Smooth muscle cell of the brain vasculature (primary cell): ENCODE measurements at places on chromosomes 3 and 15.

DNA sequence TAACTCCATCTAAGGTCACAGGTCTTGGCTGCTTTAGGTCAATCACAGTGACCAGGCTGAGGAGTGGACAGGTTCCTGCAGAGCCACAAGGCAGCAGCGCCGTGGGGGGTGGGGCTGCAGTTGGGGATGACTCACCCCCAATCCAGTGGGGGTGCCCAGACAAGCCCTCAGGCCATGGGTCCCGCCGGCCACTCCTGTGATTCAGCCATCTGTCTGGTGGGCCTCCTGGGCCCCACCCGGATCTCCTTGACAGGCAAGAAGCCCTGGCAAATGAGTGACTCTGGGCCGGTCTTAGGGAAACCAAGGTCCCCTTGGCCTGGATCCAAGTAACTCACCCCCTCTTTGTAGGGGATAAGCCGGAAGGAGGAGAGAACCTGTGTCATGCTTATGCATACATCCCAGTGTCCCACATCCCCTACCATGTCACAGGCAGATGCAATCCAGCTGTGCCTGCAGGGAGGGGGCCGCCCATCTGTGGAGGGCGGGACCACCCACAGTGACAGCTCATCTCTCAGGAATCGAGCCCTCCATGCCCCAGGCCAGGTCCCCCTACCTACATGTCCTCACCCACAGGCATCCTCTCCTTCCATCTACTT is 495 bp upstream of the COL7A1 start:
- DNase-seq: peak; percentile 95

- DNase-seq: no peak
These were observed 681.1 kb upstream of the CADM2 start for GRCh38 chr3:84277562-84278224.

DNA sequence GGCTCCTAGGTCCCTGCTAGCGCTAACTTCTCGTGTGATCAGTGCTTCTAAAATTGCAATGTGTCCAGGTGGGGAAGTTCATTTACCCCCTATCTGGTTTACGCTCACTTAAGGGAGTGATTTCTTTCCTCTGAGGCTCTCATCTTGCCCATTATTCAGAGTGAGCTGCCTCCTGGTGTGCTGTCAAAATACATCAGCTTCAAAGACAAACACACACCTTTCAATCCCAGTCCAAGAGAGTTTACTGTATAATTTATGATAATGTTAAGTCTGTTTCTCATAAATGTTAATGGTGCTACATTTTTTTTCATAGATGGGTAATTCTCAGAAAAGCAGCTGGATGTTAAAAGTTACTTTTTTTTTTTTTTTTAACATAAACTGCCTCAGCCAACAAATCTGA is 112.3 kb downstream of the RORA start:
- DNase-seq: no peak

- DNase-seq: no peak
These were observed 1.7 kb downstream of the LRRC2 start for GRCh38 chr3:46564190-46565021.

GRCh38 chr3:125257536-125257935 is 45.0 kb upstream of the SLC12A8 start:
- no peak for DNase-seq

DNA sequence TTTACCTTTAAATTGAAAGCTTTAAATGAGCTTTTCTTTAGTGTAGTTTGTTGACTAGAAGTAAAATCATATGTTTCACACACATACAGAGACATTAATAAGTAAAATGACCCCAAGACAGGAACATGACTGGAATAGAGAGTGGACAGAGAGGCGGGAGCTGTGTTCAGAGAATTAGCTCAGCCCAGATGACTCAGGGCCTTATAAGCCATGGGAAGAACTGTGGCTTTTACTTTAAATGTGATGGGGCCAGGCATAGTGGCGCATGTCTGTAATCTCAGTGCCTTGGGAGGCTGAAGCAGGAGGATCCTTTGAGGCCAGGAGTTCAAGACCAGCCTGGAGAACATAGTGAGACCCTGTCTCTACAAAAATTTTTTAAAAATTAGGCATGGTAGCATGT is 26.7 kb downstream of the SACM1L start:
- DNase-seq: no peak

DNA sequence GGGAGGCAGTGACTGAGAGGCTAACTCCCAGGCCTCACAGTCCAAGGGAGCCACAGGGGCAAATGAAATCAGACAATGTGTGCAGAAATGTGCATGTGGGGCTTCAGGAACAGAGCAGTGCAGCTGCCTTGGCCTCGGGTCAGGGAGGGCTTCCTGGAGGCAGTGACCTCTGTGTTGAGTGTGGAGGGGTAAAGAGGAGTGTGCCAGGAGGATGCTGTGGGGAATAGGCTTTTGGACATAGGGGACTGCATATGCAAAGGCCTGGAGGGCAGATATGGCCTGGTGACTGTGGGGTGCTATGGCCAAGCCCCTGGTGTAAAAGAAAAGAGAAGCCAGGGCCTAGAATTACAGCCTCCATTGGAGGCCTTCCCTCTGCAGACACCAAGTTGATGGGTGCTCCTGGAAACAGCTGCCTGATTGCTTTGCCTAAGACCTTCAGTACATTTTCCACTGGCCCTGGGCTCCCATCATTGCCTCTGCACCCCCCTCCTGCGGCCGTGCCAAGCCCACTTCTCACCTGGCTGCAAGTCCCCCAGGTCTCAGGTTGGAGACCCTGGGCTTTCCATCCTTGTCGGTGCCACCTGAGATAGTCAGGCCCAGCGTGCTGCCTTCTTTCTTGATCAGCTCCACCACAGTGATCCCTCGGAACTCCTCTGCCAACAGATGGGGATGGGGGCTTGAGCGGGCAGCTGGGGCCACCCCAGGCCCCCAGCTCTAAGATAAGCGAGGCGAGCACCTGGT is 15.1 kb downstream of the GRIP2 start:
- no peak for DNase-seq

DNA sequence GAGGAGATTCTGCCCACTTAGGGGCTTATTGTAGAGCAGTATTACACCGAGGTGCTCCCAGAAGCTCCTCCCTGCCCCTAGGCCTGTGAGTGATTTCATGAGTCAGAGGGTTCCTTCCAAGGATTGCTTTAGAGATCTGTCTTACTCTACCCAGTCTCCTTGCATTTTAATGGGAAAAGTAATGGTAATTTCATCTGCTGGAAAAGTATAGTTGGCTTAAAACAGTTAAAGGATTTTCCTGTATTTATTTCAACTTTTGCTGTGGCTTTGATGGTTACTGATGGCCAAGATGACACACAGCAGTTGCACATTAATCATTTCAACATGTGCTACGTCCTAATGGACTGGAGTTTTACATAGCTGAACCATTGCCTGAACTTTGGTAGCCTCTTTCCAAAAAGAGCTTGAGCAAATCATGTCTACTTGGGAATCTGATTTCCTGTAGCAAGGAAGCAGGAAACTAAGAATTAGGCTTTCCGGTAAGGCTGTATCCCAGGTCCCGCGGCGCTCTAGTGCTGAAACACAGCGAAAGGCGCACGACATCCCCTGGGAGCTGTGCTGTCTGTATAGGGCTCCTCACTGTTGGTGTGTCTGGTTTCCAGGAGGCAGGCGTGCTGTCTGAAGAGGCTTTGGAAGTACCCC is 9.2 kb upstream of the PGPEP1L start:
- DNase-seq: no peak

- DNase-seq: no peak
These were observed 54.4 kb downstream of the GTF2E1 start for GRCh38 chr3:120796976-120797375.

DNA sequence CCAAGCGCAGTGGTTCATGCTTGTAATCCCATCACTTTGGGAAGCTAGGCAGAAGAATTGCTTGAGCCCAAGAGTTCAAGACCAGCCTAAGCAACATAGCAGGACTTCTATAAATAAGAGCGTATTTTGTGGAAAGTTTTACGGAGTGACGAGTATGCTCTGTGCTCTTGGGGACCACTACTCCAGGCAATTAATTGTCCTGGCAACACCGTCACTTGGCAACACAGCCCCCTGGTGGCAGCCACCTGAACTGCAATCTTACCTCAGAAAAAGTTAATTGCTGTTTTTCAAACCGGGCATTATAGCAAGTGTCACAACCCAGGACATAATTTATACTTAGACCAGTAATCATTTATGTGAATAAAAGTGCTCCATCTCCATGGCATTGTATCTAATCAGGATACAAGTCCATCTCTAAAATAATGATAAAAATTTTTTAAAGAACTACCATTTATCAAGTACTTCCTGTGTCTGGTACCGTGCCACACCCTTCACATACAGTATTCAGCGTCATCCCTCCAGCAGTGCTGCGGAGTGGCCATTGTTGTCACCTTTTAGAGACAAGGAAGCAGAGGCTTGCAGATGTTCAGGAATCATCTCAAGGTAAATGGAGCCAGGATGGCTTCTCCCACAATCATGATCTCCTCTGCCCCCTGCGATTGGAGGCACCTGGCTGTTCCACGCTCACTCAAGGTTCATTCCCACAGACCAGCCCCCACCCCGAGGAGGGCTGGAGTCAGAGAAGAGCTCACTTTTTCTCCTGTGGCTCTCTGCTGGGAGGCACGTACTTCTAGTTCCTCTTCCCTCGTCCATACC is 34.5 kb downstream of the PLA2G4D start:
- no peak for DNase-seq

- DNase-seq: no peak
These were observed 20.4 kb upstream of the NFKBIZ start for GRCh38 chr3:101828691-101829436.

GRCh38 chr3:169091196-169091823 is 572.2 kb downstream of the MECOM start:
- no peak for DNase-seq

GRCh38 chr3:108569336-108569735 is 19.9 kb downstream of the CIP2A start:
- no peak for DNase-seq

DNA sequence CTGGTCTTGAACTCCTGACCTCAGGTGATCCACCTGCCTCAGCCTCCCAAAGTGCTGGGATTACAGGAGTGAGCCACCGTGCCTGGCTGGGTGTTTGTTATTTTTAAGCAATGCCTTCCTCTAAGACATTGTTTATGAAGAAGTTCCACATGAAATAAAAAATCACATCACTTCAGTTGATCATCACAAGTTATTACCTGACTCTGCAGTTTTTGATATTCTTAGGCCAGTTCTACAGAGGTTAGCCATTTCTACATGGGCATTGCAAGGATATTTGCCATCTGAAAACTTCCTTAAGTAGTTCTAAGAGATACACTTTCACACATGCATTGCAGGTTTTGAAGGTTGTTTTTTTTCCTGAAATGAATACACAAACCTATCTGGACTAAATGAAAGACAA is 82.1 kb downstream of the PYDC2 start:
- DNase-seq: no peak

DNA sequence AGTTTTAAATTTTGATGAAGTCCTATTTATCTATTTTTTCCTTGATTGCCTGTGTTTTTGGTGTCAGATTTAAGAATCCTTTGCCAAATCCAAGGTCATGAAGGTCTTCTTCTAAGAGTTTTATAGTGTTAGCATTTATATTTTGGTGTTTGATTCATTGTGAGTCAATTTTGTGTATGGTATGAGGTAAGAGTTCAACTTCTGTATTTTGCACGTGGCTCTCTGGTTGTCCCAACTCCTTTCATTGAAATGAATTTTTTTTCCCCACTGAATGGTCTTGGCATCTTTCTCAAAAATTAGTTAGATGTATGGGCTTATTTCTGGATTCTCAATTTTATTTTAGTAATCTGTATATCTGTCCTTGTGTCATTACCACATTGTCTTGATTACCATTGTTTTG is 57.1 kb upstream of the STRIT1 start:
- no peak for DNase-seq

GRCh38 chr3:130850843-130851242 is 43.0 kb upstream of the ATP2C1 start:
- no peak for DNase-seq

- no peak for DNase-seq
These were observed 152.7 kb upstream of the CDIN1 start for GRCh38 chr15:36426691-36427090.

DNA sequence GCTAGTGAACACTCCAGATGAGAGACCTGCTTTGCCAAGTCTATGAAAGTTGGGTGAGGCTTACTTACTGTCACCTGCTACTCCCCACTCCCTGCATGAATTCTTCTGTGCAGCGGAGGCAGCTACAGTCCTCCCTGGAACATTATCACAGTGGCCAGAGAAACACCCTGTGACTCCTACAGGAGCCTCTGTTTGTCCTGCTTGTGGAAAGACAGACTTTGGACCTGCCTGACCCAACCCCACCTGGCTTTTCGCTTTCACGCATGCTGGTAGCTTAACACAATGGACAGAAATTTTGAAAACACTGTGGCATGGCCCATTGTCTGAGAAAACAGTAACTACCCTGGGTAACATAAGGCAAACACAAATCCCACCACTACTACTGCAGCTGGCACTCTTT is 1565.5 kb upstream of the CADM2 start:
- no peak for DNase-seq

GRCh38 chr3:47522082-47522987 is 8.8 kb upstream of the ELP6 start:
- DNase-seq: peak; percentile 72

GRCh38 chr3:100776746-100777145 is 67.5 kb downstream of the TFG start:
- DNase-seq: no peak

DNA sequence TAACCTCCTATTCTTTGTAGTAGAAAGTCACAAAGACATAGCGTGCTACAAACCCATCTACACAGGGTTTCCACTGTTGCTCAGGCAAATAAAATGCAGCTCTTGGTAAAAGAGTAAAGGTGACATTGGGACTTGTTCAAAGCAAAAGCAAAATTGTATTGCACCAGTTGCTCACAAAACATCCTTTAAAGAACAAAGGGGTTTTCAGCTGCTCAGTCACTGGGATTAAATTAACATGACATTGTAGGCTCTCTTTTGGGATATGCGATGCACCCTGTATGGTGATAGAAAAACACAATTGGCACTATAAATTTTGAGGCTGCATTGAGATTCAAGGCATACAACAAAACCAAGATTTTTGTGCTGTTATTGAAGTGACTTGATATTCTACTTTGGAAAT is 447.3 kb upstream of the CNTN3 start:
- DNase-seq: no peak

DNA sequence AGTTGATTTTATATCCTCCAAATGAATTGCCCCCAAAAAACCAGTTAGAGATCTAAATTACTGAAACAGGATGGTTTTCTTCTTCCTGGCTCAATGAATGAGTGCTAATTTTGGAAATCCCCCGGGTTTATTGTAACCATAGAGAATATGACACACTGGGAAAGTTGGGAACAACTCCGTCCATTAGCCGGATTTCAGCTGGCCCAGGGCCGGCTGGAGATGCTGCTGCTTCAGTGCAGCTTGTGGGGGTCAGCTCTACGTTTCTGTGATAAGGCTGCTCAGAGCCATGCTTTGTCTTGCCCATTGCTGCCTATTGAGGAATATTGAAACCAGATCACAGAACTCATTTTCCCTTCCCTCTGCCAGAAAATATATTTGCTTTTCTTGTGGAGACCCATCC is 20.3 kb downstream of the GYG1 start:
- DNase-seq: no peak
